ENCODE measurements at places on chromosomes 1 and 21.

GRCh38 chr21:14469641-14470040 lies 76.5 kb downstream of the SAMSN1 start:
- DNase-seq: no peak

DNA sequence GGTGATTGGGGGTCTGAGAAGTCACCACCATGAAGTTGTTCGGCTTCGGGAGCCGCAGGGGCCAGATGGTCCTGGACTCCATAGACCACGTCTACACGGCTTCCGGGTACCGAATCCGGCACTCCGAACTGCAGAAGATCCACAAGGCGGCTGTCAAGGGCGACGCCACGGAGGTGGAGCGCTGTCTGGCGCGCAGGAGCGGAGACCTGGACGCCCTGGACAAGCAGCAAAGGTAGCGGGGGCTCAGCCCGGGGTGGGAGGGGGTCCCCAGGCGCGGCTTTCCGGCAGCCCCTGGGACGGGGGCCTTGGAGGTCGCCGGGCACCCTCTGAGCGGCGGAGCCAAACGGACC lies 146.5 kb downstream of the LIPI start:
- no peak for DNase-seq

GRCh38 chr1:225762444-225762843 lies 15.2 kb upstream of the SRP9 start:
- no peak for DNase-seq

- no peak for DNase-seq
These were observed 44.9 kb upstream of the COL6A2 start for GRCh38 chr21:46052703-46053651.

DNA sequence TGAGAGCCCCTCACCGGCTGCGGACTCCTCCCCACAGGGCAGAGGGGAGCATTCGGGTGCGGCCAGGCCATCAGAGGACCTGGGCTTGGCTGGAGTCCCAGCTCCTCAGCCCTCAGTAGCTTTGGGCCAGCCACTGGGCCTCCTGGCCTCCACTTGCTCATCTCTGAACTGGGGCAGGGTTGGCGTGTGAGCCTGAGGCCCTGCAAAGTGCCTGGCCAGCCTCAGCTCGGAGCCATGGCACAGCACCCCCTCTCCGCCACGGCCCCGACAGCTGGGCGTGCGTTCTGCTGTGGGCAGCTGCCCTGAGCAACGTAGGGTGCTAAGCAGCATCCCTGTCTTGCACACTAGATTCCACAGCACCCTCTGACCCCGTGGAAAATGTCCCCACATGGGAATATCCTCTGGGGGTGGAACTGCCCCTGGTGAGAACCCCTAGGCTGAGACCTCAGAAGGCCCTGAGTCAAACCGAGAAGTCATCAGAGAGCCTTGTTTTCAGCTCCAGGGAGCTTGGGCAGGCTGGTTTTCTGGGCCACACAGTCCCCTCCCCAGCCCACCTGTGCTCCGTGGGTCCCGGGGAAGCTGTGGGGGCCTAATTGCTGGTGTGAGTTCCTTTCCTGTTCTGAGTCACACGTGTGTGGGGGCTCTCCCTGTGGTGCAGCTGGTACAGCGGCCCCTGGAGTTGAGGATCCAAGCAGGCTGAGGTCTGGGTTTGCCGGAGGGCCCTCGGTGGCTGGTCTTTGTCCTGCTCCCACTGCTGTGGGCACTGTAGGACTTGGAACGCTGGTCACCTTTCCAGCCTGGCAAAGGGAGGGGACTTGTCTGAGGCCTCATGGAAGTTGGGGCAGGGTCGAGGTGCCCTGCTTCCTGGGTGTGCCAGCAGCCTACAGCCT lies 24.5 kb downstream of the TP73 start:
- DNase-seq: no peak

GRCh38 chr1:3590951-3591865 lies 20.1 kb downstream of the MEGF6 start:
- DNase-seq: no peak

DNA sequence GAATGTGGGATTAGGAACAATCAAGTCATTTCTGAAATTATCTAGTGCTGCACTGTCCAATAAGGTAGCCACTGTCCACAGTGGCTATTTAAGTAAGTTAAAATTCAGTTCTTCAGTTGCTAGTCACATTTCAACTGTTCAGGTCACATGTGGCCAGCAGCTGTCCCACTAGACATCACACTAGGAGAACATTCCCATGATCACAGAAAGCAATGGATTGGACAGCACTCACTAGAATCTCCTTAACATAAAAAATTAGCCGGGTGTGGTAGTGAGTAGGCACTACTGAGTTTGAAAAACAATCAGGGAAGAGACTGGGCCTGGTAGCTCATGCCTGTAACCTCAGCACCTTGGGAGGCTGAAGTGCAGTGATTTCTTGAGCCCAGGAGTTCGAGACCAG lies 33.6 kb downstream of the NUP133 start:
- no peak for DNase-seq

DNA sequence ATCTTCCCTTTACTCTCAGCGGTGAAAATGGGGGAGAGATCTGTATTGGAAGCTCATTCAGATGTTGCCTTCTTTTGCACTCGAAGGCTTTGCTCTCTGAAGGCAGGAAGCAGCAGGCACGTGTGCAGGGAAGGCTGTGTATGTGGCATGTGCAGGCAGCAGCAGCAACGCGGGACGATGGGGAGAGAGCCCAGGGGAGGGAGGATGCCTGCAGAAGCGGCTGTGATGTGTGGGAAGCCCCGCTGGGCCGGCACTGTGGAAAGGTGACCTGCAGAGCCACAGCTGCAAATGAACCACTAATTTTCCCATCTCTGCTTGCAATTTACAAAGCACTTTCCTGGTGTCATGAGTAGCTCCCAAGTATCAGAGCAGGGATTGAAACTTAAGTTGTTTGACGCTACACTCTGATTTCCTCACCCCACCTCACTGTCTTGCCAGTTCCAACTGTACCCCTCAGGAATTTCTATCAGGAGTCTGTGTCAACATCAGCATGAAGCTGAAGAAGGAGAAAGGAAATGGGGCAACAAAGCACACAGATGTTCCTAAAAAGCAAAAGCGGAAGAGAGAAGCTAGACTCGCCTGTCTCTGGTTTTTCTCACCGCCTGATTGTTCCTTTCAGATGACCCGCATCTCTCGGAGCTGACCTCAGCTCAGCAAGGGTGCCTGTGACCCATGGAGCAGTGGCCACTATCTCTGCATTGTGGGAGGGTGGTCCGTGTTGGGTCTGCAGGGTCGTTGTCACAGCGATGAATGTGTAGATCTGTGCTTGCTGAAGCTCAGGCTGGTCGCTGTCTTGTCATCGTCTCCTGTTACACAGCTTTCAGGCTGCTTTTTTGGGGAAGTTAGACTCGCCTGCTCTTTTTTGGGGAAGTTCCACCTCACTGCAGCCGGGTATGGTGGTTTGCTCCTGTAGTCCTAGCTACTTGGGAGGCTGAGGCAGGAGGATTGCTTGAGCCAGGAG lies 156.1 kb downstream of the KIF26B start:
- DNase-seq: peak; percentile 66
